ENCODE measurements at places on chromosomes 16 and 17. TPM values are rescaled to one million over a fixed set of nuclear protein-coding genes. Genes with fewer than 3 reads are reported as not detected.

GRCh38 chr16:21284414-21284813 lies 6.3 kb upstream of the CRYM start:
- DNase-seq, result no peak

- DNase-seq, result no peak
These were observed 2.4 kb downstream of the TBC1D24 start for GRCh38 chr16:2477327-2477726.

- DNase-seq, result no peak
These were observed 112.1 kb downstream of the ADAMTS18 start for GRCh38 chr16:77322757-77323156.

GRCh38 chr16:9741776-9742175 lies 440.5 kb downstream of the GRIN2A start:
- DNase-seq, result no peak

DNA sequence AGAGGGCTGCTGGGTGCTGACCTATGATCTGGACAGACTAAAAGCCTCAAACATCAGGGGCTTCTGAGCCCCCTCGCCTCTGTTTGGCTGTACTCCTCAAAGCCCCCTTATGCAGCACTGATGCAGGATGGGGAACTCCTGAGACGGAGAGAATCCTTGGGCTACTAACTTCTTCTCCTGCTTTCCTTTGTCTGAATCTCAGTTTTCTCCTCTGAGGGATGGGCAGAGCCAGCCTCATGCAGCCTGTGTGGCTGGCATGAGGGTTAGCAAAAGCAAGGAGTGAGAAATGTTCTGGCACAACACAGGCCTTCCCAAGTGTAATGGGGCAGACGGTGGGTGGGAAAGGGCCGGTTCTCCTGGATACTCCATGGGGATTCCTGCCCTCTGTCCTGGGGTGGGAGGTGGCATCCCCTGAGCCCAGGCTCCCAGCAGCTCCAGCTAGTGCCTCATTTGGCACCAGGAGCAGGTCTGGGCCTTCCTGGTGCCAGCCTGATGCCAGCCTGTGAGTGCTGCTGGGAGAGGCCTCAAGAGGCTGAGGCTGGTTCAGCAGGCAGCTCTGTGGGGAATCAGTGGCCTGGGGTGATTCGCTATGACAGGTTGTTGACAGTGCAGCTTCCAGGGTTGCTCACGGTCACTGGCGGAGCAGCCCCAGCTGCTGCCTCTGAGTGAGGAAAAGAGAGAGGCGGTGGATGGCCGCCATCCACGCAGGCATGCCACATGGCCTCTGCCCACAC lies 4.0 kb upstream of the BRD7 start:
- no peak for DNase-seq

The AXIN2 gene
- 29.9 TPM for total RNA-seq

- DNase-seq, result no peak
These were observed 62.8 kb upstream of the GCSH start for GRCh38 chr16:81158964-81159363.

DNA sequence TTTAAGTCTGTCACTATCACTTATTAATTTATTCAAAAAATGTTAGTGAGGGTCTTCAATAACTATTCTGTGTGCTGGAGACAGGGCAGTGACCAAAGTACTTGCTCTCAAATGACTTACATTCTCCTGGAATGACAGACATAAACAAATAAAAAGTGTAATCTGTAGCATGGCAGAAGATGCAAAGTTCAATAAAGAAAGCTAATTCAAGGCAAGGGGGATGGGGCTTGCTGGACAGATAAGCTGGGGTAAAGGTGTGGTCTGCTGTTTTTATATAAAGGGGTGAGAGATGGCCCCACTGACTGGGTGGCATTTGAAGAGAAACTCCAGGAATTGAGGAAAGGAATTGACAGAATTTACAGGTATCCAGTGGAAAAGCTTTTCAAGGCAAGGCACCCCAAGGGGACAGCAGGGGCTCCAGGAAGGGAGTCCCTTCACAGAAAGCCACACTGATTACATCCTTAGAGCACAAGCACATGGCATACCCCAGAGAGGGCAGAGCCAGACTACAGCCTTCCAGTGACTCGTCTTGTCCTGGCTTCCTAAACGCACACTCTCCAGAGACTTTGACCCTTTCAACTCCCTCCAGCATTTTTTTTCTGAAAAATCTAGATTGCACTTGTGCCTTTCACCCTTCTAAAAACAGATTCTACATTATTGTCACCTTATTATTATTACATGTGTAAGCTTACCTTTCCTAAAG lies 123.7 kb upstream of the HS3ST3A1 start:
- no peak for DNase-seq

- DNase-seq, result no peak
These were observed 135.2 kb downstream of the NPIPB5 start for GRCh38 chr16:22645868-22646267.

GRCh38 chr16:4766875-4767628 lies at the start of gene ZNF500:
Gene ZNF500, minus strand, starts transcription at chr16:4767162. Its CDS starts 1,184 bp downstream, at chr16:4765978.
- peak; percentile 96 for DNase-seq

The KRT17 gene
- total RNA-seq, result 1,205 TPM

GRCh38 chr16:69306031-69306430 lies 5.1 kb upstream of the VPS4A start:
- DNase-seq, result no peak

- DNase-seq, result no peak
These were observed 198.0 kb upstream of the COX10 start for GRCh38 chr17:13871261-13871660.

GRCh38 chr16:9555051-9555450 lies 463.6 kb downstream of the HAPSTR1 start:
- DNase-seq, result no peak

GRCh38 chr16:14125000-14125681 lies 54.0 kb downstream of the MRTFB start:
- DNase-seq, result no peak

DNA sequence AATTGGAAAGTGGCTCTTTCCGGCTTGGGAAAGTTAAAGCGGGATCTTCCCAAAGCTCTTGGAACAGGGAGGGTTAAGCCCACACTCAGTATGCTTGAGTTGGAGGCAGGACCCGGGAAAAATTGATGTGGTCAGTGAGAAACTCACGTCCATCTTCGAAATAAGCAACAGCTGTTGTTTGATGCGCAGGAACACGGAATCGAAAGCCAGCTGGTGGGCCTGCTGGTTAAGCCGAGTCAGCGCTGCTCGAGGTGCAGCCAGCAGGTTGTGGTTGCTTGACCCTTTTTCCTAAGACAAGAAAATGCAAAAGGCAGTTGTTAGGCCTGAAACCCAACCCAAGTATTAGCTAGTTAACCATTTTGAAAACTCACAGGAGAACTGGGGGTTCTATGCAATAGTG lies 49.4 kb downstream of the COG7 start:
- no peak for DNase-seq

DNA sequence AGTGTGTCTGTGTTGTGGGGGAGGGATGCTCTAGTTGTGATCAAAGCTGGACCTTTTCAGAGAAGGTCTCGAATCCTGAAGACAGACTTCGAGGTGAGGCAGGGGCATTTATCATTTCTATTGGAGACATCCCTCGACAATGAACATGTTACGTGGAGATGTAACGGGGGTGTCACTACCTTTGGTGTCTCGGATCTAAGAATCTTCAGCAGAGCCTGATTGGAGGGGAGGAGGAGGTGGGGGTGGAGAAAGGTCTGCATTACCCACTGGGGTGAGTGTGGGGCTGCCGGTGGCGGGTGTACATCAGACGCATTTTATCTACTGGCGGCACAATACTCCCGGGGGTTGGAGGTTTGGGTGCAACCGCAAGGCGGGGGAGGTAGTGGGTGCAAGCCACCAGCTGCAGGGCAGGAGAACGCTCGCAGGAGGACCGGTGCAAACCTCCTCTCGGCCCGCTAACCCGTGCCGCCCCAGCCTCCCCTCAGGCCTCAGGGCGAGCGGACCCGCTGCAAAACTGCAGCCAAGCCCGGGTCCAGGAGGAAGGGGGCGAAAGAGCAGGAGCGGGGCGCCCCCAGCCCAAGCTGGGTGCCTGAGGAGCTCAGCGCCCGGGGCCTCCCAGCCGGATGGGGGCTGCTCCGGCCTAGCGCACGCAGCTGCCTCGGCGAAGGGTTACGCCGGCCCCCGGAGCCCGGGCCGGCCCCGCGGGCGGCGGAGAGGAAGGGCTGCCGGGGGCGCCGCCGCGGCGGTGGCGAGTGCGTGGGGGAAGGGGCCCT lies 735 bp downstream of the ZNF652 start:
- no peak for DNase-seq

GRCh38 chr17:47720754-47721533 lies 12.1 kb upstream of the TBX21 start:
- no peak for DNase-seq

The PYDC1 gene
- total RNA-seq, result 2.8 TPM

GRCh38 chr16:58218786-58219185 lies 20.9 kb upstream of the CSNK2A2 start:
- no peak for DNase-seq

The TMC7 gene
- total RNA-seq, result 1.2 TPM

- DNase-seq, result no peak
These were observed 1.8 kb upstream of the CISD3 start for GRCh38 chr17:38728290-38728831.

The TEX14 gene
- 0.10 TPM for total RNA-seq

DNA sequence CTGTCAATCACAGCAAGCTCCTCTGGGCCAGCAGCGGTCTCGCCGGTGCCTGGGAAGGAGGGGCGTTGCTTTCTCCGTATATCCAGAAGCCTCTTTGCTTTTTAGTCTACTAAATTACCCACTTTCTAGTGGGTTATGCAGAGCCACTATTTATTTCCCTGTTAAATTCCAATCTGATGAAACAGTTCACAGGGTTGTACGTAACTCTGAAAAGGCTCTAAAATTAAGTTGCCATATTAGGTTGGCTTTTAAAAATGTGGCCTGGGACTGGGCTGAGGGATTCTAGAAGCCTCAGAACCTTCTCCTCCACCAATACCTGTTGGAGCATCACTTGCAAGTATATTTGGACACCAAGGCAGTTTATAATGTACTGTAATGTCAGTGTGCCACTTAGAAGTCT lies 27.2 kb downstream of the MARCHF10 start:
- DNase-seq, result no peak

DNA sequence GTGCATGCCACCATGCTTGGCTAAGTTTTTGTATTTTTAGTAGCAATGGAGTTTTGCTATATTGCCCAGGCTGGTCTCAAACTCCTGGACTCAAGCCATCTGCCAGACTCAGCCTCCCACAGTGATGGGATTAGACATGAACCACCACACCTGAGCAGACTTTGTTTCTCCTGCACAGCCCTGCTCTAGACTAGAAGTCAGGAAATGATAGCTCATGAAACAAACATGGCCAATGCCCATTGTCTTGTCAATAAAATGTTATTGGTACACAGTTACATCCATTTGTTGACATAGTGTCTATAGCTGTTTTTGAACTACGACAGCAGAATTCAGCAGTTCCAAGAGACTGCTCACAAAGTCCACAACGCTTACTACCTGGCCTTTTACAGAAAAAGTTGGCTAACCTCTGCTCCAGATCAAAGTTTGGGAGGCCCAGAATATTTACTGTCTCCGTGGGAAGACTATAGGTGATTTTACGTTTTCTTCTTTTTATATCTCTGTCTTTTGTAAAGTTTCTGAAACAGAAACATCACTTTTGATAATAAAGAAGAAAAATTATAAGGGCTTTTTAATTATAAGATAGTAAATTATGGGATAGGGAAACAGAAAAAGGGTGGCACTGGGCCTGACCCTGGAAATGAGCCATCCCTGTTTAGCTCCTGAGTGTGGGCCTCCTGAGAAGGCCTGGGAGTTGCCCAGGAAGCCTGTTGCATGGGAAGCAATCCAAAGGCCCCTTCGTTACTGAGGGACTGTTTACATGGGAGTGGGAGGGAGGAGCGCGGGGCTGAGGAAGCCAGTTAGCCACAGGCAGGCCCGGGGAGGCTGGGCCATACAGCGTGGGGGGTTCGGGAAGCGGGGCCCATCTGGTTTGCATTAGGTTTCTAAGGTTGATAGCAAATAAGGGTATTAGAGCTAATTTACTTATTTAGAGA lies 201.5 kb downstream of the IRF8 start:
- no peak for DNase-seq

GRCh38 chr16:72099377-72099818 lies 5.8 kb downstream of the DHX38 start:
- DNase-seq, result peak; percentile 11

DNA sequence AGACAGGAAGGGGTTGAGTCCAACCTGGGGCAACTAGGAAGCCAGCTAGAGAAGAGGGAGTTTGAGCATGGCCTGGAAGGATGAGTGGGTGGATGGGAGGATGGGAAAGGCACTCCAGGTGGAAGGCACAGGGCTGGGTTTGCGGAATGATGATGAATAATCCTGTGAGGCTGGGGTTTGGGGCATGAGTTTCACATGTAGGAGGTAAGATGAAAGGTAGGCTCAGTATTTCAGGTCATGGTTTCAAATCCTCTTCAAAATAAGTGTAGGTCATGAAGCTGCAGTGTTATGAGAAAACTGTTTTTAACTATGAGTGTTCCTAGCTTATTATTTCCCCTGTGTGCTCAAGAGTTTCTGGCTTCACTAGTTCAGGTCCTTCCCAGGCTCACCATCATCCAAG lies 130.3 kb downstream of the SKAP1 start:
- DNase-seq, result no peak

The SAMD14 gene
- 1.4 TPM for total RNA-seq

The SHCBP1 gene
- 9.0 TPM for total RNA-seq

The CASKIN1 gene
- total RNA-seq, result 0.79 TPM

GRCh38 chr16:57534881-57535658 lies 1.3 kb downstream of the CCDC102A start:
- no peak for DNase-seq

DNA sequence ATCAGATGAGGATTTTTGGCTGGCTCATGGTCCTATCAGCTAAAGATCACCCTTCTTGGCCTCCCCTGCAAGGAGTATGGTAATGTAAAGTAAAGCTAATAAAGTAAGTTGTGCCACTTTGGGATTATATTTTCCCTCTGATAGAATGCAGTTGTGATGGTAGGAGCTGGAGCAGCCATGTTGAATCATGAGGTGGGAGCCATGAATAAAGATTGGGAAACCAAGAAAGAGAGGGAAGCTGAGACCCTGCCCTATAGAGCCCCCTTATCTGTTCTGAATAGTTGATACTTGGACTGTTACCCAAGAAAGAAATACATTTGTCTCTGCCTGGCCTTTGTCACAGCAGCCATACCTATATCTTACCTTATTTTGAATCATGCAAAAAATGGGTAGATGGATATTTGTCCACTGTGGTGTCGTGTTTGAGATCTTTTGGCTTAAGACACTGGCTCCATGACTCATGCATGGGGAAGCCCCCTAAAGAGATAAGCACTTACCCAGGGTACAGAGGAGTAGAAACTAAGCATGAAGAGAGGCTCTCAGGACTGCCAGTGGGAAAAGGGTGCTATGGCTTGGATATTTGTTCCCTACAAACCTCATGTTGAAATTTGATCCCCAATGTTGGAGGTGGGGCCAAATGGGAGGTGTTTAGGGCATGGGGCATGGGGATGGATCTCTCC lies 17.7 kb upstream of the TVP23A start:
- DNase-seq, result no peak

GRCh38 chr17:77246110-77247047 lies 105.6 kb downstream of the SEC14L1 start:
- no peak for DNase-seq

The SGCA gene
- 14.6 TPM for total RNA-seq

The LITAFD gene
- not detected for total RNA-seq

GRCh38 chr16:27174007-27174406 lies 29.3 kb upstream of the KDM8 start:
- no peak for DNase-seq
